ENCODE measurements at places on chromosomes 2 and 18.

DNA sequence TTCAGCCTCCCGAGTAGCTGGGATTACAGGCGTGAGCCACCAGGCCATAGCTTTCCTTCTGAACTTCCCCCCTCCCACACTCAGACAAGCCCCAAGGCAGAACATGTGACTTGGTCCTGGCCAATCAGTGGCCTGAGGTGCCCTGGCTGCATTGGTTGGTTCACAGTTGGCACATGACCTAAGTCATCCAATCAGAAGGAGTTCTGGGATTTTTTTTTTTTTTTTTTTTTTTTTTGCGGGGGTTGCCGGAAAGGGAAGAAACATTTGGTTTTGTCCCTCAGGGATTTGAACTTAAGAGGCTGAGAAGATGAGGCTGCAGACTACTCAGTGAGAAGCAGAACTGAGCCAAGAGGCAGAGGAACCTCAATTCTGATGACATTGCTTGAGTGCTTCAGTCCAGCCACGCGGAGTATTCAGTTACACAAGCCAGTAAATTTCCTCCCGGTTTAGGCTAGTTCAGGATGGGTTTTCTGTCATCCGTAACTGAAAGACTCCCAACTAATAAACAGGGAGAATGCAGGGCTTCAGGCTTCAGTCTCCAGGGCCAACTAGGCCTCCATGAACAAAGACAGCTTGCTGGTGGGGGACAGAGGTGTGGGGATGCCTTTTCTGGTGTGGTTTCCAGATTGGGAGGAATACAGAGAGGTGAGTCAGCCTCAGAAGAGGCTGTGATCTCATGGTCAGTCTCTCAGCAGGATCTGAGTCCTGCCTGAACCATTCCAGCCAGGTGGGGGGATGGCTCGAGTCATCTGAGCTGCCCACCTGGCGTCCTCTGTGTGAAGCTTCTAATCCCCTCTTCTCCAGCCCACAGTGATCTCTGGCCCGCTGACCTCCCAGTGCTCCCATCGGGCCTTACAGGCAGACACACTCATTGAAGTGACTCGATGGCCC, 9.2 kb downstream of the PTMA start:
- DNase-seq, result no peak

DNA sequence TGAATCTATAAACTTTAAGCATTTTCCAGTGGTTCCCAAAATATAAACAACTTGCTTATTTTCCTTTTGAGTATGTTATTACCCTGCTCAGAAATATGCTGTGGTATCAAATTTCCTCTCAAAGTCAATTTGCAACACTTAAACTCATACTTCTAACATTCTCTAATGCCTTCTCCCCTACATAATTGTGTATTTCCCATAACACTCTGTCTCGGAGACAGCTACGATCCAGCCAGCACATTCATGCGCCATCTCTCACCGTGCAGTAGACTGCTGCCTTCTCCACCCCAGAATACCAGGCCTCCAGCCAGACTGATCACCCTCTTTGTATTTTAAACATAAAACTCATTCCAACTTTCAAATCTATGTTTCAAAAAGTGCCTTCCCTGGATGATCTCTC, 41.8 kb downstream of the TIMM21 start:
- no peak for DNase-seq

- no peak for DNase-seq
Observed at GRCh38 chr2:2716771-2717170, 385.7 kb upstream of the MYT1L start.

GRCh38 chr2:33111002-33111446, 164.3 kb downstream of the LTBP1 start:
- no peak for DNase-seq

GRCh38 chr18:48566589-48566988, 27.8 kb downstream of the CTIF start:
- no peak for DNase-seq

GRCh38 chr2:128797937-128798336, 479.3 kb upstream of the HS6ST1 start:
- no peak for DNase-seq

DNA sequence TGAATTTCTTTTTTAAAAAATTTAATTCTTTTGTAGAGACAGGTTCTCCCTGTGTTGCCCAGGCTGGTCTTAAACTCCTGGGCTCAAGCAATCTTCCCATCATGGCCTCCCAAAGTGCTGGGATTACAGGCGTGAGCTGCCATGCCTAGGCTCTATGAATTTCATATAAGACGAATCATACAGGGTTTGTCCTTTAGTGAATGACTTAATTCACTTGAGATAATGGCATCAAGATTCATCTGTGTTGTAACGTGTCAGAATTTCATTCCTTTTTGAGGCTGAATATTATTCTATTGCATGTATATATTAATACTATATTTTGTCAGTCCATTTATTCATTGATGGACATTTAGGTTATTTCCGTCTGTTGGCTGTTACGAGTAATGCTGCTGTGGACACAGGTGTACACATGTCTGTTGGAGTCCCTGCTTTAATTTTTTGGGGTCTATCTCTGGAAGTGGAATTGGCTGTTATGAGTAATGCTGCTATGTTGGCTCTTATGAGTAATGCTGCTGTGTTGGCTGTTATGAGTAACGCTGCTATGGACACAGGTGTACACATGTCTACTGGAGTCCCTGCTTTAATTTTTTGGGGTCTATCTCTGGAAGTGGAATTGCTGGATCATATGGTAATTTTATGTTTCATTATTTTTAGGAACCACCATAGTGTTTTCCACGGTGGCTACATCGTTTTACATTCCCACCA, 210.6 kb downstream of the CAMKMT start:
- DNase-seq, result no peak

DNA sequence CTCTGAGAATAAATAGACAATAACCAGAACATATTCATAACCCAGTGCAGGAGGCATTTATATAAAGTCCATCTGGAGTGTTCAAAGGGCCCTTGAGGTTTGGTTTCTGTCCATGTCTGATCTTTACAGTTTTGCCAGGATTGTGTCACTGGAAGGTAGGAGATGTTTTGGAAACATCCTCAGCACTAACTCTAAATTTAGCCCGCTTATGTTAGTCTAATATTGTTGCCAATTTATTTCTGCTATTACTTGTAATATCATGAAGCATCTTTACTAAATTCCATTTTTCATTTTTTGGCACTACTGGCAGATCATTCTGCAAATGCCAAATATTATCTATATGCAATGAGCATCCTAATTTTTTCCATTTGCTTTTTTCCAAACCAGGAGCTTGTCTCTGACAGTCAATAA, 22.4 kb upstream of the REV1 start:
- no peak for DNase-seq

DNA sequence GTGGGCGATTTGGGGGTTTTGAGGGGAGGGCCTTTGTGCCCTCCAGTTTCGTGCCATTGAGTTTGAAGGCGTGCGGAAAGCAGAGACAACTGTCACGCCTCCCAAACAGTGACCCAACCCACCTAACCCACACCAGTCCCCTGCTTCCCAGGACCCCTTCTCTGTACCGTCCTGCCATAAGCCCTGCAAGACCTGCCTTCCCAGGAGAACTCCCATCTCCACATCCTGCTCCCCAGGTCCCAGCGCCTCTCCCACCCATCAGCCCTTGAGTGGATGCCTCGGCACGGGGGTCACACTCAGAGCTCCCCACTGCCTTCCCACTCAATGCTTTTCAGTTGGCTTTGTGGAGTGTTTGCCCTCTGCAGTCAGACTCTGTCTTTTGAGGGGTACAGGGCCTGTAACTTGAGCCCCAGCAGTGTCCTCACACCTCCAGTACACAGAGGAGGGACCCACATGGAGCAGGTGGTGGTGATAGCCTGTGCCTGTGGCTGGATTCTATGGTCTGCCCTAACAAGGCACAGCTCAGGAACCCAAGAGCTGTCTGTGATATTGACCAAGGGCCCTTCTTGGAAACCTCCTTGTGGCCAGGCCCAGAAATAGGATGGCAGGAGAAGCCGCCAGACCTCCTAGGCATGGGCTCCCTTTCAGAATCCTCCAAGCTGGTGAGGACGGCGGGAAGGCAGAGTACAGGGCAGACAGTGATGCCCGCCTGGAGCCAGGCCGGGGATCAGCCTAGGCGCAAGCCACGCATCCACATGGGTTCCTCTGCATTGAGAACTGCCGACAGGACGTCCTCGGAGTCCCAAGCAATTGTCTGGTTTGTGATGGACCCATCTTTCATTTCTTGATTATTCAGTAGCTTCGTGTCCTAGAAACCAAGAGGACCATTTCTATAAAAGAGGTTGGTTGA, 44.4 kb upstream of the SMAD7 start:
- no peak for DNase-seq

- DNase-seq, result no peak
Observed at GRCh38 chr18:63100630-63101055, 218.9 kb downstream of the BCL2 start.

DNA sequence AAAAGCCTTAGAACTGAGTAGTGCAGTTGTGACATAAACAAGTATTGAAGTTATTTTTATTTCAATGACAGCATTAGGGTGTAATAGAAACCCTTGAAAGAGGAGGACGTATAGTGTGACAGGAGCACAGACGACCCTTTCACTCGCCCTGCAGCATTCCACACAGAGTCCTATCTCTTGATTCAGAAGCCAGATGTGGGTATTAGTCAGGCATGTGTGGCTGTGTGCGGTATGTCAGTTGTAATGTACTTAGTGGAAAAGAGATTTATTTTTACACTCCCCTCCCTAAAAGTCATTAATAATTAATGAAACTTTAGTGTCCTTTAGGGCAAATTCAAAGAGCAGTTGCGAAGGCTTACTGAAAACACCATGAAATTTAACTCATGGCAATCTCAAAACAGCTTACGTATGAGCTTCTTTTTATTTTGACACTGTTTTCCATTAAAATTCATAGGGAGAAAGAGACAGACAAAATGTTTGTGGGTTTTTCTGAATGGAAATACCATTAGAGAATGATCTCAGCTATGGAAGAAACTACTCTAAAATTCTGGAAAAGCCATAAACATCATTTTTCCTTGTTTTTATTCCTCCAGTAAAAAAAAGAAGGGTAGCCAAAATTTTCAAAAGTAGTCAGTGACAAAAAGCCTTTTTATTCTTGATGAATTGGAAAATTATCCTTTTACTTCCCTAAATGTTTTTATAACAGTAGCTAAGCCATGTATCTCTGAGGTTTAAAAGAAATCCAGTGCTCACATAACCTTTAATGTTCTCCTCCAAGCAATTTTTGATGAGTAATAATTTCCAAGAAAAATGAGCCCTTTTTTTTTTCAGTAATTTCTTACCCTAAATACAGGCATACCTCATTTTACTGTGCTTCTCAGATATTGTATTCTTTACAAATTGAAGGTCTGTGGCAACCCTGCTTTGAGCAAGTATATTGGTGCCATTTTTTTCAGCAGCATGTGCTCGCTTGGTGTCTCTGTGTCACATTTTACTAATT, 84.0 kb upstream of the DSEL start:
- DNase-seq, result no peak

GRCh38 chr18:62693659-62694058, 21.7 kb upstream of the PHLPP1 start:
- DNase-seq, result no peak

DNA sequence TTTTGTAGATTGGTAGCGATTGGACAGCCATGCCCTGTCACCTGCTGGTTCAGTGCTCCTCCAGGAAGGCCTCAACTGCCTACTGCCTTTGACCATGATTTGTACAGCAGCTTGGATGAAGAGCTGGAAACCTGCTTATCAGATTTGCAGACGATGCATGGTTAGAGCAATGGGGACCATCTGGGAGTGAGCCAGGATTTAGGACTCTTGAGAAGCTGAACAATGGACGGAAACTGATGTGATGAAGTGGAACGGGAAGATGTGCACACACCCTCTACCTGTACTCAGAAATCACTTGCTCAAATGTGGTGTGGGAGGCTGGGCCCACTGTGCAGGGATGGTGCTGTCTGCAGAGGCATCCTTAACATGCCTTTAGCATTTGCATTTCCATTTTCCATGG, 57.2 kb downstream of the NCK2 start:
- DNase-seq, result no peak

All from activated T-helper 1 cell treated with Interleukin-2 at 50 U/mL for 16 hours (primary cell).